Activated CD4-positive, alpha-beta T cell treated with anti-CD3 and anti-CD28 coated beads, Interleukin-2, amount 50 U/mL, for 1 hour (primary cell): ENCODE measurements at places on chromosomes 7 and 10.
A peak's percentile ranks its signal among the peaks of the same experiment; 100 is the strongest.

DNA sequence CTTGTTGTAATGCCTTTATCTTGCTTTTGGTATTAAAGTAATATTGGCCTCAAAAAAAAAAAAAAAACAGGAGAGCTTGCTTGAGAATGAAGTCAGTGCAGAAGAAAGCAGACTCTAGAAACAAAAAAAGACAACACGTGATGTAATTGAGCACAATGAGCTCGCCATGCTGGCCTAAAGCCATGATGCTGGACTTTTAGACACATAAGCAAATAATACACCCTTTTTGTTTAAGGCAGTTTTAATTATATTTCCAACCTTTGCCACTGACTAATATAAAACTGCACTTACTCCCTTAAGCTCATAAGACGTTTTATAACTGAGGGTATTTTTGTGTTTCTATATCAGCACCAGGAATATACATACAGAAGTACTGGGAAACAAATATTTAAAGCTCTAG, 798.3 kb downstream of the KCNMA1 start:
- DNase-seq, result no peak

GRCh38 chr7:76349313-76349885, 9.4 kb downstream of the YWHAG start:
- DNase-seq, result no peak

GRCh38 chr7:212754-213153, 20.4 kb downstream of the FAM20C start:
- no peak for DNase-seq

GRCh38 chr7:21454182-21454581, 26.3 kb downstream of the SP4 start:
- DNase-seq, result no peak

- no peak for DNase-seq
Measured at GRCh38 chr10:79433324-79434222, 11.9 kb downstream of the ZCCHC24 start.

DNA sequence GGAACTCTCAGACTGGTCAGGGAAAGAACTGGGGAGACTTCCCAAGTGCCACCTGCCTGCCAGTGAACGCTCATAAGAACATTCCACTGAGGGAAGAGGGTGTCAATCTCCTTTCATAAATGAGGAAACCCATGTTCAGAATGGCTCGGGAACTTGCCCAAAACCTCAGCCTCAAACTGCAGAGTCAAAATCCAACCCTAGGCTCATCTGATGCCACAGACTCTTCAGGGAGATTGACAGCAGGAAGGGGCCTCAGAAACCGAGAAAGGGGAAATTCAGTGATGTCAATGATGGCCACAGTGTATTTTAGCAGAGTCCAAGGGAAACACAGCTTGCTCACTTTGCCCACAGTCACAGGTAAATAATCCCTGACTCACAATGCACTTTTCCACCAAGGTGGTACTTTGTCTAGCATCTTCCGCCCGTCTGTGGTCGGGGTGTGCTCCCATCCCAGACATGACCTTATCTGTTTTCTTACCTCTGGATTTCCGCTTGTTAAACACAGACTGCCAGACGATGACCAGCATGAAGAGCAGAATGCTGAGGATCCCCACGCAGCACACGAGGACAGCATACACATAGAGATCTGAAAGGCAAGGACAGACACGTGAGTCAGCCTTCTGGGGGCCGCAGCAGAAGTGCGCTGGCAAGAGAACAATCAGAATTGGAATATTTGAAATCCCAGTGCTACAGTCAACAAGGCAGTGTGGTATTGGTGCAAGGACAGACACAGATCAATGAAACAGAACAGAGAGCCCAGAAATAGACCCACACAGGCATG, 38.4 kb downstream of the VSTM4 start:
- no peak for DNase-seq

DNA sequence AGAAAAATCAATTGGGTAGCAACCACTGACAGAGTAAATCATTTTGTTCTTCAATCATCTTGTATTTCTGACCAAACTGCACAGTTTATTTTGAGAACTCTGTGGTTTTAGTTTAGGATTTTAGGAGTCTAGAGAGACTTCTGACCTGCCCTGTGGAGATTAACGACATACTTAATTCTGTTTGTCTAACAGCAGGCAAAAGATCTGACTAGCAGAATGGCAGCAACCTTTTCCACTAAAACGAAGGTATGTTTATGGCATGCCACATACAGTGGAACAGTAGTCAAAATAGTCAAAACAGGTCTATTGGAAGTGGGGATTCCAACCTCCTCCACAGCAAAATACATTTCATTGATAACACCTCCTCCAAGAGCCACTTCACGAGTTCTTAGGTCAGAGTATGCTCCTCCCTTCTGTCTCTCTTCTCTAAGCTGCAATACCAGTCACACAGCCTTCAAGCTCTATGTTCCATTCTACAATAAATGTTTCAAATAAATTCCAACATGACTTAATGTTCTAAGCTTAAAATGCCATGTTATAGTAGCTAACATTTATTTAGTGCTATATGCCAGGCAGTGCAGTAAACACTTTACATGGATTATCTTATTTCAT, 34.4 kb downstream of the NRCAM start:
- no peak for DNase-seq

DNA sequence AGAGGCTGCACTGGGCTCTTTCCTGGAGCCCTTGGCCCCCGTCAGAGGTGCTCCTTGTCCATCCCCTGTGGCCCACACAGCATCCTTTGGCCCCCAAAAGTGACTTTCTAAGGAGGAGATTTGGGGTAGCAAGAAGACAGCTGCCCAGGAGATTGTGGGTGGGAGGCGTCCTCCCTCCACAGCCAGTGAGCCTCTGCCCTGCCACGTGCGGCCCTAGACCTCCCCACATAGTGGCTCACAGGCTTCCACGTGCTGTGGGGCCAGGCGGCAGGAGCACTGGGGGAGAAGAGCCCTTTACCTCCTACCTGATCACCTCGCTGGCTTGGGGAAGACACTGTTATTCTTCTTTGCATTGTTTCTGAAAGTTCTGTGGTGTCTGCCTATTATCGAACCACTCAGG, 178.8 kb downstream of the TCERG1L start:
- DNase-seq, result no peak

GRCh38 chr10:96873756-96874467, 41.8 kb downstream of the LCOR start:
- DNase-seq, result no peak

- no peak for DNase-seq
Measured at GRCh38 chr10:110398419-110399105, 93.8 kb upstream of the SMNDC1 start.

- DNase-seq, result no peak
Measured at GRCh38 chr10:14474656-14475055, 143.9 kb upstream of the FRMD4A start.

- DNase-seq, result no peak
Measured at GRCh38 chr10:110840225-110840922, 31.4 kb upstream of the PDCD4 start.

DNA sequence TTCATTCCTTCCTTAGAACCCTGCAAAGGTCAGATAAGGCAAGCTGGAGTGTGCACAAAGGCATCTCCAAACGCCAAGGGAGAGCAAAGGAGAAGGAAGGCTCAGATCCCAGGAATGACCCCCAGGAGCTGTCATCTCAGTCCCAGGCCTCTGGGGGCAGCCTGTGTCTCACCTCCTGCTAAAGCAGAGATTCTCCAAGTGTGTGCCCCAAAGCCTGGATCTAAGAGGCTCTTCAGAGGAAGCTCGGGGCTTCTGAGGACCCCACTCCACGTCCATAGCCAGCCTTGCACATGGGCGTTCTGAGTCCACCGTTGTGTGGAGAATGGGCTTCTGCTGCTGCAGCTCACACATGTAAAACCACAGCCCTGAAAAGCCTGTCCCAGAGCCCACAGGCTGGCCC, 5.1 kb upstream of the GRID1 start:
- no peak for DNase-seq

DNA sequence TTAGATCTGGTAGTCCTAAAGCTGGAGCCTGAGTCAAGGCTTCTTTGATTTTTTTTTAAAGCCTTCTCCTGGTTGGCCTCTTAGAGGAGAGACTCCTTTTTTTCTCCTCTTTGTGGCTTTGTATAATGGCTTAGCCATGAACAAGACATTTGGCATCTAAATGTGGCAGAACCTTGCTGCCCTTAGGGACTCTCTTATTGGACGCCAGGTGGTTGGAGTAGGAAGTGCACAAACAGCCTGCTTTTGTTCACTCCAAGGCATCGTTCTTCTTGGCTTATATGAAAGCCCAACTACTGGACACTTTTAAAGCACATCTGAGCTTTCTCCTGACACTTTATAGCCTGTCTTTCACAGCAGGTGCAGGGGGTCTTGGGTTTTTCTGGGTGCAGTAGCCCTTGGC, 25.0 kb downstream of the ZPBP start:
- DNase-seq, result peak; percentile 18

DNA sequence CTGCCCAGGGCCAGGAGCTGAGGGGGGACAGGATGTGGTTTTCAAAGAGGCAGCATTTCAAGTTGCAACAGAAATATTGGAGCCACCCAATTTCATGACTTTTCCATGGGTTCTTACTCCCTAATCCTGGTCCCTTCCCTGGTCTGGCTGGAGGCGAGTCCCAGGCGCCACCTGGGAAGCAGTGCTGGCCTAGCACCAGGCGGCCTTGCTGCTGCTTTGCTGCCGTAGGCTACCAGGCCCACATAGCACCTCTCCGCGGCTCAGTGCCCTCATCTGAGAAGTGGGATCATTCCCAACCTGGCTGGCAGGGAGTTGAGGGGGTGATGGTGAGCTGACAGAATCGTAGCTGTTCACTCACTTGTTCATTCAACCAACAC, 33.7 kb downstream of the ZMIZ1 start:
- no peak for DNase-seq

- no peak for DNase-seq
Measured at GRCh38 chr7:45911311-45911710, 9.8 kb downstream of the IGFBP3 start.

DNA sequence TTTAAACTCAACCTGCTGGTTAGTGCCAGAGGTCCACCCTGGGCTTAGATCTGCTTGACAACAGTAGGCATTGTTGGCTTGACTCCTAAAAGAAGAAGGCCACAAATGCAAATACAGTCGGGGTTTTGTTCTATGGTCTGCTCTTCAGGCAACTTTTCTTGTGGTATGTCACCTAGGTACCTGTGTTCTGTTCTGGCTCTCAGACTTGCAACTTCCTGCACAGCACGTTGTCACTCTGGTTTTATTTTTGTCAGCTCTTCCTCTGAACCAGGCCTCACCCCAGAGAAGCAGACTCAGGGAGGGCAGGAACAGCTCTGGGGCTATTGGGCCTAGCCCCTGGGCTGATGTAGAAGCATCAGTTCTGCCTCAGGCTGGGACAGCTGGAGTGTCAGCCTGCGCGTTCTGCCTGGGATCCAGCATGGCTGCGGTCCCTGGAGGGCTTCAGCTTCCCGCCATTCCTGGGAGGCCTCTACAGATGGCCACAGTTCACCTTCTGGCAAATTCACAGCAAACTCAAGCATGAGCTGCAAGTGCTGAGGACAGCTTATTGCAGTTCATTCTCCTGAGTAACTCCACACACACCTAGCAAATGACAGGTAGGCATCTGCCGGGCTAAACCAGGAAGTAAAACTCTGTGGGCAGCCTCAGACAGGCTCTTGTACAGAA, 11.0 kb upstream of the PDCD4 start:
- peak; percentile 46 for DNase-seq
